ENCODE measurements at places on chromosomes 11 and 22. TPM values are rescaled to one million over a fixed set of nuclear protein-coding genes. Genes with fewer than 3 reads are reported as not detected.

Gene MB
- polyA plus RNA-seq: 0.41 TPM

Gene FGF4
- not detected for polyA plus RNA-seq

Gene P2RY6
- 1.4 TPM for polyA plus RNA-seq

Gene ANO9
- 0.10 TPM for polyA plus RNA-seq

Gene CDC42EP2
- polyA plus RNA-seq: 5.7 TPM

Gene USP2
- polyA plus RNA-seq: 13.8 TPM

Gene PRSS23
- polyA plus RNA-seq: 21.0 TPM

GRCh38 chr11:114066046-114066648 is 6.6 kb downstream of the ZBTB16 start:
- no peak for DNase-seq

- DNase-seq: no peak
Observed at GRCh38 chr11:76313913-76314740, 66.8 kb downstream of the THAP12 start.

DNA sequence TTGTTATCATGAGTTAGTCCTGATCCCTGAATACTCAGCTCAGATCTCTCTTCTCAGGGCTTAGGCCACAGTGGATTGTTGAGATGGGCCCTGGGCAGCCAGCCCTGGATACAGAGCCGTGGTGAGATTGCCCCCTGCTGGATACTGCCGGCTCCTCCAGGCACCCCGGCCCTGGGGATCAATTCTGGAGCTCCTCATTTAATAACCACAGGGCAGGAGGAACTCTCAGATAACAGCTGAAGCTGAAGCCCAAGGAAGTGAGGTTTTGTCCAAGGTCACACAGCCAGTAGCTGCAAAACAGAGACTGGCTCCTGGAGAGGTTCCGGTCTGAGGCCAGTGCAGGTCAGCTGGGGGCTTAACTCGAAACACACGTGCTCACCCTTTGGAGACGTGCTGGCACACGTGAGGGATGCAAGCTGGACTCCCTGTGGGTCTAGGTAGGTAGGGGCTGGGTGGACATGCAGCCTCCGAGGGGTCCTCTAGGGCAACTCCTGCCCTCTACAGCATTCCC is 16.0 kb downstream of the USH1C start:
- no peak for DNase-seq

DNA sequence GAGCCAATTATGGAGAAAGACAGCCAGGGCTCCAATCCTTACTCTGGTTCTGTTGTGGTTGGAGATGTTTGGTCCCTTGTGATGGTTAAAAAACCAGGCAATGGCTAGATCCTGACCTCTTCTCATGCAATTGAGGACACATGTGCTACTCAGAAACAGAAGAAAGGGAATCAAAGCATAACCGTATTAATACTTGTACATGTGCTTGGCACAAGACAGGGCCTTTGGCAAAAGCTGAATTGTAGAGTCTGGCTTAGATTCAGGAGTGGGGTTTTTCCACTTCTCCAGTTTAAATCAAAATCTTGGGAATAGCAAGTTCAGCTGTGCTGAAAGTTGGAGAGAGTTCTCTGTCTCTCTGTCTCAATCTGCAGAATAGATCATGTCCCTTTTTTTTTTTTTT is 80.1 kb upstream of the E2F8 start:
- no peak for DNase-seq

GRCh38 chr11:110857892-110858546 is 145.8 kb upstream of the ARHGAP20 start:
- DNase-seq: peak; percentile 51

GRCh38 chr11:35990170-35990569 is 46.3 kb downstream of the LDLRAD3 start:
- no peak for DNase-seq

DNA sequence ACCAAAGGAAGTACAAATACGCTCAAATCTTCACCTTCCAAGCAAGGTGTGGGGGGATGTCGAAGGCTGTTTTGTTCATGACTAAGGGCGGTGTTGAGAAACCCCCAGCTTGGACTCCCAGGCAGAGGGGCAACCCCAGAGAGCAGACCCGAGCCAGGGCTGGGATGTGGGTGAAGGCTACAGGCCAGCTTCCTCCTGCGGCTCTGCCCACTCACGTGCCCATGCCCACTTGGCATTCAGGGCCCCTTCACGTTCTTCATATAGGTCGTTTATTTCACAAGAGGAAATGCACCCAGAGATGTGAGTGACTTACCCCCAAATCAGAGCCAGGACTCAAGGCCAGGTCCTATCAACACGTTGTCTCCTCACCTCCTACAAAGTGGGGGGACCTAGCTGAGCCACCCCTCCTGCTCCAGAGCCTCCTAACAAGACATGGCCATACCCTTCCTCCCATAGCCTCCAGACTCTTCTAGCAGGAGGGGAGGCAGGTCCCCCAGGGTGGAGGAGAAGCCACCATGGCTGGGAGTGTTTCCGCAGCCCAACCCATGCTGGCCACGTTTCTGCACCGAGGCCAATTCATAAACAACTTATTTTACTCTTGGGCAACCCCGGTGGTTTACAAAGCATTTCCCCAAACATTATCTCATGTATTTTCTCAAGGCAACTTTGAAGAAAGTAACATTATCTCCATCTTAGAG is 22.0 kb downstream of the TMEM184B start:
- DNase-seq: no peak

- no peak for DNase-seq
Observed at GRCh38 chr11:40227730-40228129, 1231.7 kb downstream of the LRRC4C start.

DNA sequence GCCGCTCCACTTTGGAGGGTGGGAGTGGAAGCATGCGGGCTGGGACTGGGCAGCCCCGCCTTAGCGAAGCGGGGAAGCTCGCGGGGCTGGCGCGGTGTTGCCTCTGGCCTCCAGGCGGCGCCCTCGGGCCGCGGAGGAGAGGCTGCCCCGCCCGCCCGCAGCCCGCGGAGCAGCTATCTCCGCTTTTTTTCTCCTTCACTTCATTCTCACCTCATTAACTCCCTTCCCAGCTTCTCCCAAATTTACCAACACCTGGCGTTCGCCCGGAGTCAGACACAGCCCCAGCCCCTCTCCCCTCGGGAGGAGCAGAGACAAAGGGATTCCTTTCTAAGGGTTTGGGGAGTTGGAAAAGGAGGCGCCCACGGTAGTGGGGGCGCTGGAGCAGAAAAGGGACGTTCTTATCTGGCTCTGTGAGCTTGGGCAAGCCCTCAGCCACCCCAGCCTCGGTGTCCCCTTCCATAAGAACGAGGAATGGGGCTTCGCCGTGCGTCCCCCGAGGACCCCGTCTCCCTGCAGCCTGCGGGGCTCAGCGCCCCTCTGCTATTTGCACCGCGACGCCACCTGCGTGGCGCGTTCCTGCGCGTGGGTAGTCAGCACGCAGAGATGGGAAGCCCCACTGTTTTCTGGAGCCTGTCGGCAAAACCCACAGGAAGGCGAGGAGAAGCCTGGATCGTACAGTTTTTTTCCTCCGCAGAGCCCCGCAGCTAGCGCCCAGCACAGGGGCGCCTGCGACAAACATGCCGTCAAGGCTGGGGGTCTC is 1.5 kb upstream of the WNT11 start:
- no peak for DNase-seq

GRCh38 chr11:95728094-95728493 is 61.5 kb downstream of the FAM76B start:
- DNase-seq: no peak

DNA sequence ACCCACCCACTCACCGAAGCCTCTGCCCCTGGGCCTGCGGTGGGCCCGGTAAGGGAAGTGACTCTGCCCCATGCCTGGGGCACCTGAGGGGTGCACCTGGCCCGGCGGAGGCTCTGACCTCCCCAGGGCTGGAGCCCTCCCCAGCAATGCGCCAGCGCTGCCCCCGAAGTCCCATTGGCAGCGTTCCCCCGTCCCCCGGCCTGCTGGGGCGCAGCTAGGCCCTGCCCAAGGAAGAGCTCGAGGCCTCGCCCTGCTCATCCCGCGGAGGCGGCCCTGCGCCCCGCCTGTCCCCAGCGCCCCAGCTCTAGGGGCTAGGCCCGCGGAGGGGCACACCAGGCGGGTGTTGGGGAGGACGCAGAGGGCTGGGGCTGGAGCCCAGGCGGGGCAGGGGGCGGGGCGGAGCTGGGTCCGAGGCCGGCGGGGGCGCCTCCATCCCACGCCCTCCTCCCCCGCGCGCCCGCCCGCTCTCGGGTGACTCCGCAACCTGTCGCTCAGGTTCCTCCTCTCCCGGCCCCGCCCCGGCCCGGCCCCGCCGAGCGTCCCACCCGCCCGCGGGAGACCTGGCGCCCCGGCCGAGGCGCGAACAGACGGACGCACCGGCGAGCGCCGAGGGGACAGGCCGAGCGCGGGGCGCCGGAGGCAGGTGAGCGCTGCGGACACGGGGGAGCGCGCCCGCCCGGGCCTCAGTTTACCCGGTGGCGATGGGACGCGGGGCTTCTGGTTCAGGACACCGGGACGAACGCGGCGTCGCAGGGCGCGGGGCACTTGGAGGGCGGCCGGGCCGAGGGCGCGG is at the start of gene EPS8L2:
TSS of gene EPS8L2 (plus strand) at position 586 of the 793 bp plus-strand sequence. CDS start 3,177 bp downstream, outside the sequence.
- DNase-seq: no peak

GRCh38 chr22:45324311-45324711 is 14.6 kb downstream of the FAM118A start:
- DNase-seq: no peak

DNA sequence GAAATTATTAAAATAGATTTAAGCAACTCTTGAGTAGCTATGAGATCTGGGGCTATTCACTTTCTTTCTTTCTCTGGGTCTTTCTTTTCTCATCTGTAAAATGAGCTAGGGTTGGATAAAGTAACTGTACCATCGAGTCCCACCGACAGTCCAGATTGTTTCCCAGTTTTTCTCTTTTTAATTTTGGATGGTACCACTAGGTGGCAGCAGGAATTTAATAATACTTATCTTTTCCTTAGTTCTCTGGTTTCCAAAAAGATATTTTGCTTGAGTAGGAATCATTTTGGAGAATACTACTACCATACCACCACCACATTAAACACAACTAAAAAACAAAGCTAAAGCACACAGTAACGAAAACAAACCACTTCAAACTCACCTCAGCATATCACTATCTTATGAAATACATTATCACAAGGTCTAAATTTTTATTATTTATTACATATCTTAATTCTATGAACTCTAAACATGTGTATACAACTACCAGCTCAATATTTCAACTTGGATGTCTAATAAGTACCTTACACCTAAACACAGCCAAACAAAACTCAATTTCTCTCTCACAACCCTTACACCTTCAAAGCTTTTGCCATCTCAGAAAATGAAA is 584.0 kb downstream of the KCNA4 start:
- peak; percentile 20 for DNase-seq

- no peak for DNase-seq
Observed at GRCh38 chr22:19811211-19811621, 43.5 kb downstream of the GNB1L start.

DNA sequence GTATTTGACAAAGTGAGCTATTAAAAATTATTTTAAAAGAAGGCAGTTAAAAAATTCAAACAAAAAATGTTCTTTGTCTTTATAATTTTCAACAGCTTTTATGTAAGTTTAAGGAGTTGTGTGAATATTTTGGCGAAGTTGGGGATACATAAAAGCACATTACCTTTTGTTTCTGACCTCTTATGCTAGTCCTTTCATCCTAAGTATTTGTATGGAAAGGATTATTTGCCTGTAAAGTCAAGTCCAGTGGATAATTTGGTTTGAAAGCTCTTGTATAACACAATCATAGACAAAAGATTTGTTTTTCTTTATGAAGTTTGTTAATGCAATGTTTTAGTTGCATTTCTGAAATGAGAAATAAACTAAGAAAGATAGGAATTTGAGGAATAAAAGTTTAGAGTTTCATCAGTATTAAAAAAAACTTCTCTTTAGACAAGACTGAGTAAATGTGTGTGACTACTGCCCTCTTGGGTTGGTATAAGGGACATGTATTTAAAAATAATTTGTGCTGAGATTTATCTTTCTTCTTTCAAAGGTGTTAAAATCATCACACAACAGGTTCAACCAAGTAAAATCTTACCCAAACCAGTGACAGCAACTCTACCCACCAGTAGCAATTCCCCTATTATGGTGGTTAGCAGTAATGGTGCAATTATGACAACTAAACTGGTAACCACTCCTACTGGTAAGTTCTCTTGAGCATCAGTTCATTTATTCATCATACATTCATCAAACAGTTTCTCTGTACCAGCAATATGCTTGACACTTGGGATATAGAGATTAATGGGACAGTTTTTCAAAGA is 68.2 kb downstream of the EMSY start:
- no peak for DNase-seq

GRCh38 chr11:15580056-15580774 is 465.5 kb downstream of the INSC start:
- DNase-seq: no peak

DNA sequence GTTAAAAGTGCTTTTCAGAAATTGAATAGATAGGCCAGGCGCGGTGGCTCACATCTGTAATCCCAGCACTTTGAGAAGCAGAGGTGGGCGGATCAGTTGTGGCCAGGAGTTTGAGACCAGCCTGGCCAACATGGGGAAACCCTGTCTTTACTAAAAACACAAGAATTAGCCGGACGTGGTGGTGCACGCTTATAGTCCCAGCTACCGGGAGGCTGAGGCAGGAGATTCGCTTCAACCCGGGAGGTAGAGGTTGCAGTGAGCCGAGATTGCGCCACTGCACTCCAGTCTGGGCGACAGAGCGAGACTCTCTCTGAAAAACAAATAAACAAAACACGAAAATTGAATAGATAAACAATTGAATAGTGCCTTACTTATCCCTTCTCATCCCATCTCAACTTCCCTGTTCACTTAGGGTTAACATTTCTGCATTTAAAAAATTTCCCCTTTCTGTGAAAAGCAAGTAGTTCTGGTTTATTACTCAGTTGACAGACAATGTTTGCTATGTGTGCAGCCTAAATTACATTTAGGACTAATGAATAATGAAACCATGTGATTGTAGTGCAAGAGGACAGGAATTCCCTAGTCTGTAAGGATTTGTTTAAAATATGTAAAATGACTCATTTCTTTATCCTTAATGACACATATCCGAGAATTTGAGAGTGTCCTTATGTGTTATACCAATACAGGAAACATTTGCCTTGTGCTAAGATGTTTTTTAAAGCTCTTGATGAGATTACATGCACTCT is 6.0 kb downstream of the RNF169 start:
- no peak for DNase-seq

- DNase-seq: no peak
Observed at GRCh38 chr22:46667245-46667623, 47.0 kb downstream of the GRAMD4 start.

DNA sequence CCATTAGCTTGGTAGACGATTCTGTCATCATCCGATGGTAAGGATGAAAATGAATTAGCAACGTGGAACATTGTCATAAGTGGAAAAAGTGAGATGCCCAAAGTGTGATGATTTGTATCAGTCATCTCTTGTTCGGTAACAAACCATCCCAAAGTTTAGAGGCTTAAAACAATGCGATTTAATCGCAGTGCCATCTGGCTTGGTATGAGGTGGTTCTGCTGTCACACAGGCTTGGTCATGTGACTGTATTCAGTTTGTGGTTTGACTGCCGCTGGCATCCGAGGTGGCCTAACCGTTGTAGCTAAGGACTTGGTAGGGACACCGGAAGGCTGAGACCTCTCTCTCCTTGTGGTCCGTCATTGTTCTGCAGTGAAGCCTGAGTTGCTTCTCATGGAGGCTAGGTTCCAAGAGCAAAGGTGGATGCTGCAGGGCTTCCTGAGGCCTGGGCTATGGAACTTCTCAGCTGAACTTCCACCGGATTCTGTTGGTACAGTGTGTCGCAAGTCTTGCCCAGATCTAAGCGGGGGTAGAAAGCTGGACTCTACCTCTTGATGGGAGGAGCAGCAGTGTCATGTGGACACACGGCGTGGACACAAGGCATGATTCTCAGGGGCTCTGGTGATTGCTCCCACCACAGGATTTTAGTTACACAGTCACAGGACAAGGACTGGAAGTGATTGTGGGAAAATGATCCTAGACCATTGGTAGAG is 36.3 kb downstream of the BCR start:
- no peak for DNase-seq

GRCh38 chr11:94281324-94281723 is 23.1 kb upstream of the IZUMO1R start:
- DNase-seq: no peak

Measured in spinal cord (tissue), 10 donors.